ENCODE measurements at places on chromosomes 3 and 15.
A peak's percentile ranks its signal among the peaks of the same experiment; 100 is the strongest.

GRCh38 chr15:48221885-48222284 lies 15.8 kb downstream of the SLC12A1 start:
- DNase-seq = no peak

- no peak for DNase-seq
Observed at GRCh38 chr3:13125092-13126015, 52.1 kb upstream of the IQSEC1 start.

GRCh38 chr3:16504692-16505091 lies 8.8 kb downstream of the RFTN1 start:
- DNase-seq = no peak

GRCh38 chr3:173761161-173761560 lies 363.6 kb downstream of the NLGN1 start:
- no peak for DNase-seq

DNA sequence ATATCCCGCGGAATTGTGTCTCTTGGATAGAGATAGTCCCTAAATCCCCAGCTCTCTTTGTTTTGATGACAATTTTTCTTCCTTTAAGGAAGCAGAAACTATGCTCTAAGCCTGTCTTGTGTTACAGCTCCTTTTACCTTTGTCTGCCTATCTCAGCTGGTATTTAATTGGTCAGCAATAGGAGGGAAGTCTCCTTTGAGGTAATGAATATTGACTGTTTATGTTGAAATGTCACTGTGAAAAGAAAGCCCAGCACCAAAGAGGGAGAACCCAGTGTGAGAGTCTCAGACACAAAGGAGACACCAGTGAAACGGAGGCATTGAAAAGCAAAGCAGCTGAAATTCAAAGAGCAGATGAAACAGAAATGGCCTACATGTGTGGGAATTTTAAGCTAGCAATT lies 372.6 kb downstream of the NR2F2 start:
- no peak for DNase-seq

- DNase-seq = no peak
Observed at GRCh38 chr3:129911261-129911861, 17.9 kb upstream of the TMCC1 start.

GRCh38 chr3:193488741-193489140 lies 66.0 kb downstream of the ATP13A4 start:
- DNase-seq = no peak

GRCh38 chr3:19885468-19885867 lies 48.5 kb downstream of the EFHB start:
- peak; percentile 23 for DNase-seq

GRCh38 chr3:4418156-4418555 lies 48.9 kb downstream of the SUMF1 start:
- no peak for DNase-seq

- no peak for DNase-seq
Observed at GRCh38 chr3:195822131-195822696, 10.5 kb upstream of the MUC4 start.

DNA sequence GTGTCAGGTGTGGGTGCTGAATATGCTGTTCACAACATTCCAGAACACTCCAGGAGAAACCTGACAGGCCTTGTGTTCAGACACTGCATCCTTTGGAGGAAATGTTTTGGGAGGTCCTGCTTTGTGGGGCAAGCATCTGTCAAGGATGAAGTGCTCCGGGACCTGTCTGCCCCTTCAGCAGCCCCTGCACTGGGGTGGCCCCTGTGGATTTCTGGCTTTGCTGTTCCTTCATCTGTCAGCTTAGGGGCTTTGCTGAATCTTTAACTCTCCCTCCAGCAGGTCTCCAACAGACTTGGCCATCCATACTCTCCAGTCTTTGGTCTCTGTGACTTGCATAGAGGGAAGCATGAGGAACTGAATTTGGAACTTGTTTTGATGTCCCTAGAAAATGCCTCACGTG lies 3.1 kb downstream of the PRR23E start:
- DNase-seq = no peak

- no peak for DNase-seq
Observed at GRCh38 chr3:71152892-71153265, 430.6 kb downstream of the FOXP1 start.

DNA sequence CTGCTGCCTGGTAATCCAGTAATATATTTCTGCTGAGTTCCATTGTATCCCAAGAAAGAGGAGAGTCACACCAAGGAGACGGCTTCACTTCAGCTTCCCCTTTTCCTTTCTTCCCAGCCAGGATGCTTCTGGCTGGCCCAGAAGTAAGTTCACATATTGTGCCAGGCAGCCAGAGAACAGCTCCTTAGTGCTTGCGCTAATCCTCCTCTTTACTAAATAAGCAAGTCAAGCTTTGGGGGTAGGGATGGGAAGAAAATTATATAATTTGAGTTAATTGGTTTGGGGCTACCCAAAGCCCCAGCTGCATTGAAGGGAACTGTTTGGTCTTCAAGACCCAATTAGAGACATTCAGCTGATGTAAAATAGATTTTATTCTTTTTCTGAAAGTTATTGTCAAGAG lies 218.8 kb upstream of the HES1 start:
- DNase-seq = no peak

DNA sequence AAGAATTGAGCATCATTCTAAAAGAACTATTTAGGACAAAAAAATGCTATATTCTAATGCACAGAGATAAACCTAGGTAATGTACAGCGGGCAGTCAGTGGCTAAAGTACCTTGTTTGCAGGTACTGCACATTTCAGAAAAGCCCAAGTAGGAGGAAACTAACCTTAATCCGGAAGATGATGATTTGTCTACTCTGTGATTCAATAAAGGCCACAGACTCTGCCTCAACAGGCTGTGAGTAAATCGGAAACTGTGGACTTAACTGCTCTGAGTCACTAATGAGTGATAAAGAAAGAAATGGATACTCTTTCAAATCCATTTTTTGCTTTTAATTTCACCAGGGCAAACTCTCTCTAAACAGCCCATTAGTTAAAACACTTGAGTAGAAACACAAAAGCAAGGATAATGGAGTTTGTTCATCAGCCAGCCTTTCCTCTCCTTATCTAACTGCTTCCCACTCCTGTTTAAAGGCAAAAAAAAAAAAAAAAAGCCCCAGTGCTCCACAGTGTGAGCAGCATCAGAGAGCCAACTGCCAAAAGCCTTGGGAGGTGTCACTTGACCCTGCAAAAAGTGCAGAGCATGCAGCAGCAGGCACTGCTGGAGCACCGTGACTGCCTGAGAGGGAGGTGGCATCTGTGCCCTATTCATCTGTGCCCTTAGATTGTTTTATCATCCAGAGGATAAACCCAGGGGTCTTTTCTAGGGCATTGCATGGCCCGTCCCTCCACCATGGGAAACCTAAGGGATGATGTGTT lies 187.7 kb downstream of the SATB1 start:
- DNase-seq = no peak

- DNase-seq = no peak
Observed at GRCh38 chr3:159739969-159740368, 248.7 kb upstream of the IL12A start.

DNA sequence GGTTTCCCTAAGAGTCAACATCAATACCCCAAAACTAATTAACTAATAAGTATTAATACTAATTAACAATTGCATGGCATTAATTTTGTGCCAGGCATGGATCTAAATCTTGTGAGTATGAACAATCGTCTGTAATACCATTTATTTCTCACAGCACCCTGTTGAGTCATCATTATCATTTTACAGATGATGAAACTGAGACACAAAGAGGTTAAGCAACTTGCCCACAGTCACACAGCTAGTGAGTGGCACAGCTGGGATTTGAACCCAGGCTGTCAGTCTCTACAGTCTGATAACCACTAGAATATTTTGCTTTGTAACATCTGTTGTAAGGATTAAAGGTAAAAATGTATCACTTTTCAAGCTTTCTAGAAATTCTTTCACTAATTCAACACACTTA lies 423.4 kb upstream of the WNT5A start:
- DNase-seq = no peak

DNA sequence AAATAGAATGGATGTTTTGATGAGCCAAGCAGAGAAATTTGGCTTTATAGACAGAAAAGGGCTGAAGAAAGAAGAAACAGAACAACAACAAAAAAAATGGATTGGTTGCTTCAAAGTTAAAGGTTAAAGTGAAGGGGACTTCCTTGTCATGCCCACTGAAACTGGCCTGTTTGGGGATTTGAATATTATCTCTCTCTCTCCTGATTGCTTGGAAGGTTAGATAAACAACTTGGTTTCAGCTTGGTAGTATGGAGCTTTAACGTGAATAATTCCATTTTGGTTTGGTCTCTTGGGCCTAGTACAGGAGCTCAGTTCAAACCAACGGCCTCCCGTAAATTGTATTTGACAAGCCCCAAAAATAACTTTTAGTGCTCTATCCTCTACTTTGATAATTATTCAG lies 70.8 kb upstream of the MBNL1 start:
- DNase-seq = no peak

Measured in GM18507 (cell line).